ENCODE measurements at places on chromosomes 2 and 18.

DNA sequence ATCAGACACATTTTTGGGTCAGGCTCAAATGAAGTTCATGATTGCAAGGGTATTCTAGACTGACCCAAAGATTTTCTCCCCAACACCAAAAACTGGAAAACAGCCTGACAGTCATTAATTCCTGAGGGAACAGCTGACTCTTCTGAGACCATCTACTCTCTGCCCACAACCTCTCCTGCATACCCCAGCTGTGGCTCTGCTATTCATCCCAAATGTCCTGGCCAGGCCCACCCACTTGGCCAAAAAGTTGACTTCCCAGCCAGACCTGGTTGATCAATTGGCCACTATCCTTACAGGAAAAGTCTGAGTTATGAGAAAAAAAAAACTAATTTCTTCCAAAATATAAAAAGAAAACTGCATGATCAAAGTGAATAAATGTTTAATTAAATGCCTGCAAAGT lies 103.8 kb upstream of the ST3GAL5 start:
- DNase-seq, result no peak

DNA sequence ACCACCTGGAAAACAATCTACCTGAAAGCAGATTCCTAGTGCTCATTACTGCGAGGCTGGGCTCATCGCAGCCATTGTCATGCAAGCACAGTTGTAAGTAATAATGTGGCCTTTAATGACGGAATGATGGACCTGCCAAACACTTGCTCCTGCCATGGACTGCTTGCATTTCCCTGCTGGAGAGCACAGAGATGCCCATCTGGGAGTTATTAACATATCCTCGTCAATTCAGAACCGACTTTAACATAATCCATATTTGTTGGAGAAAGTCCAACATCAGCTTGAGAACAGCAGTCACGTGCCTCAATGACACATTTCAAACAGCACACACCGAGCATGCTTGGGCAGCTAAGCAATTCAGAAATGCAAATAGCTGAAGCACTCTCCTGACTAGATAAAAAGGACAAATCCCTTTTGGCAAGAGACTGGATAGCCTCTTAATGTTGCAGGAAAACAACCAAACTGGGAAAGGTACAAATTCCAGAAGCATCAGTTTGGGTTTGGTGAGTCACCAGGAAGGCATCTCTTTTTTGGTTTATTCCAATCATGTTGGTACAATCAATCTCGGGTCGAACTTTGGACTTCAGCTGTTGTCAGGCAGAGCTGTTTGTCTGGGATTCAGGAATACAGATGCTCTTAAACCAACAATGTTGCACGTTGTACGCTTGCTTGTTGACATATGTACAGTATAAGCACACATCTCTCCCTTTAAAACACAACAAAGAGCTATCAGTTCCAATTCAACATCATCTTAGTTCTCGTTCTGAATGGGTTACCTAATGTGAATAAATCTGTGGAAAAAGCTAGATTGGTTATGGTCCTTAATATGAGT lies 395.8 kb downstream of the LNPK start:
- DNase-seq, result no peak

GRCh38 chr2:171325886-171326585 lies 107.8 kb downstream of the METTL8 start:
- DNase-seq, result no peak

GRCh38 chr2:25615920-25616319 lies 57.5 kb downstream of the DTNB start:
- no peak for DNase-seq

DNA sequence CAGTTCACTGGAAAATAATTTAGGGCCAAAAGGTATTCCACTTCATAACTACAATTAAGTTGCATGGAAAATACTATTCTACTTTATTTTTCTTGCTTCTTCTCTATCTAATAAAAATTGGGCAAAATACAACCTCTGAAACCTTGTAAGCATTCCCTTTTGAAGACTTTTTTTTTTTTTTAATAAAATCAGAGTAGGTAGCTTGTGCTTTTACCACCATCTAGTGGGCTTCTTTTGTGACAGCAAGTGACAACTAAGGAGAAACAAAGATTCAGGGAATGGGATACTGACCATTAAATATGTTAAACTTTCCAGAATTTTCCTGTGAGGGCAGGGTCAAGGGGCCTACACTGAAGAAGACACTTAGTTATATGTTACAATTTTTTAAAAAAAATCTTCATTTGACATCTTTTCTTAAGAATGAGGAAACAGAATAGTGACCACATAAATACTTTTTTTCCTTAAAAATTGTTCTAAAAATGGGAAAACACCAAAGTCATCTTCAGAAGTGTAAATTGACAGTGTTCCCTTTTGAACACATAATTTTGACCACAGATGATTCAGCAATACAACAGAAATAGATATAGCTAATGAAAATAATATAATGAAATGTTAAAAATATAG lies 1183.2 kb upstream of the ACVR2A start:
- no peak for DNase-seq

GRCh38 chr2:76197428-76197827 lies 486.7 kb upstream of the GCFC2 start:
- no peak for DNase-seq

GRCh38 chr2:95018861-95019550 lies 6.5 kb upstream of the MAL start:
- DNase-seq, result no peak

GRCh38 chr2:47964722-47965434 lies 58.6 kb upstream of the FBXO11 start:
- DNase-seq, result no peak

GRCh38 chr2:95385570-95385984 lies 16.9 kb upstream of the FAHD2A start:
- no peak for DNase-seq

DNA sequence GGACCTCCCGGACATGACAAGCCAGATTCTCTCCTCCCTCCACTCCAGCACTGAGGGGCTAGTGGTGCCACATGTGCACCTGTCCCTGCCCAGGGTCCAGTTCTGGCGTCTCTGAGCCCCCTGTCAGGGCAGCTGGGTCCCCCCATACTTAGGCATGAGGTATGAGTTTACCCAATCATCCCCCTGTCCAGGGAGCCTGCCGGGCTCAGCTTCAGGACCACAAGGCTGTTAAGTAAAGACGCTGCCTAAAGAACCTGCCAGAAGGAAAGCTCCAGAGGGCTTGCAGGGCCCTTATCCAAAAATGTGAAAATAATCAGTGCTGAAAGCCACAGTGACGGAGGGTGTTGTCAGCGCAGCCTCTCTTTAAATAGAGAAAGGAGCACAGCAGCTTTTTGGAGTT lies 40.0 kb downstream of the SH3BP4 start:
- no peak for DNase-seq

DNA sequence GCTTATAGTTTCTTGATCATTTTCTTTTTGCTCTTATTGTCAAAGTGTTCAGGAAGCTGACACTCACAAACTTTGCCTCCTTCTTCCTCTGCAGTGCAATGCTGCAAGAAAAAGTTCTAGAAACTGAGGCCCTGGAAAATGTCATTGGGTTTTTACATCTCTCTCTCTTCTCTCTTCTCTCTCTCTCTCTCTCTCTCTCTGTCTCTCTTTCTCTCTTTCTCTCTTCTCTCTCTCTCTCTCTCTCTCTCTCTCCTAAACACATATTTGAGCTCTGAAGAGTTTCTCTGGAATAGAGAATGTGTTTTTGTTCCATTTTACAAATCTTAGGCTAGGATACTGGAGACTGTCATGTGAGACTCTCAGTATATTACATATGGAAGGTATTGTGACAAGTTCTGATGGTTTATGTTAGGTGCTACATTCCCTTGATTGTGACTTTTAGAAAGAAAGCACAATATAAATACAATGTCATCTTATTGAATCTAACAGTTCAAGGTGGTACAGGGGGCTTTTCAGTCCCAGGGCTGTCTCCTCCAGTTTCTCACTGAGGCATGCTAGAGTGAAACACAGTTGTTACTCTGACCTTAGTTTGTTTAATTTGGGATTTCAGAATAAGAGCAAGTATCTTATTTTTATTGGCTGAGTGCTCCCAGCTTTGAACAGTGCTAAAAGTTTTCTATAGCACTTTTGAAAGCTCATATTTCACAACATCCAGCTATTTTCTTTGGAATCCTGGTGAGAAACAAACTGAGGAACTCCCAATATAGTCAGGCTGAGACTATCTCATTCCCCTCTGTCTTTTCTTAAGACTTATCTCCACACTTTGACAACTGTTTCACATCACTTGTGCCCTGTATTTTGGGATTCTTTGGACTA lies 41.4 kb upstream of the EHBP1 start:
- DNase-seq, result no peak

GRCh38 chr2:118049816-118050140 lies 35.9 kb upstream of the CCDC93 start:
- no peak for DNase-seq

GRCh38 chr2:160703648-160704585 lies 210.3 kb upstream of the RBMS1 start:
- no peak for DNase-seq

DNA sequence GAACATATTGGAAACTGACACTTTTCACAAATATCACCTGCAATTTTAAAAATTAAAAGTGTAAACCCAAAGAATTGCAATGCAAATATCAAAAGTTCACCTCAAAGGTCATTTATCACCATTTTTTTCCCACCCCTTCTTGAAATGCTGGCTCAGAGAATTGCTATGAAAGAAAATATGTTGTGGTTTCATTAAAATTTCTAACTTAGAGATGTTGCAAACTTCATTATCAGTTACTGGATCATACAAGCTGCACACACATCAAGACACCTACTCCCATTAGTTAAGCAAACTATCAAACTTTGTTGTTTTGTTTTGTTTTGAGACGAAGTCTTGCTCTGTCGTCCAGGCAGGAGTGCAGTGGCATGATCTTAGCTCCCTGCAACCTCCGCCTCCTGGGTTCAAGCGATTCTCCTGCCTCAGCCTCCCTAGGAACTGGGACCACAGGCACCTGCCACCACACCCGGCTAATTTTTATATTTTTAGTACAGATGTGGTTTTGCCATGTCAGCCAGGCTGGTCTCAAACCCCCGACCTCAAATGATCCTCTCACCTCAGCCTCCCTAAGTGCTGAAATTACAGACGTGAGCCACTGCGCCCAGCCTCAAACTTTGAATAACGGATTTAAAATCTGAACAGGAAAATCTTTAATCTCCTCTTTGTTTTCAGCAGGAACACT lies 37.0 kb downstream of the STK39 start:
- DNase-seq, result no peak

- no peak for DNase-seq
Observed at GRCh38 chr18:40676668-40677067, 1278.4 kb upstream of the PIK3C3 start.

DNA sequence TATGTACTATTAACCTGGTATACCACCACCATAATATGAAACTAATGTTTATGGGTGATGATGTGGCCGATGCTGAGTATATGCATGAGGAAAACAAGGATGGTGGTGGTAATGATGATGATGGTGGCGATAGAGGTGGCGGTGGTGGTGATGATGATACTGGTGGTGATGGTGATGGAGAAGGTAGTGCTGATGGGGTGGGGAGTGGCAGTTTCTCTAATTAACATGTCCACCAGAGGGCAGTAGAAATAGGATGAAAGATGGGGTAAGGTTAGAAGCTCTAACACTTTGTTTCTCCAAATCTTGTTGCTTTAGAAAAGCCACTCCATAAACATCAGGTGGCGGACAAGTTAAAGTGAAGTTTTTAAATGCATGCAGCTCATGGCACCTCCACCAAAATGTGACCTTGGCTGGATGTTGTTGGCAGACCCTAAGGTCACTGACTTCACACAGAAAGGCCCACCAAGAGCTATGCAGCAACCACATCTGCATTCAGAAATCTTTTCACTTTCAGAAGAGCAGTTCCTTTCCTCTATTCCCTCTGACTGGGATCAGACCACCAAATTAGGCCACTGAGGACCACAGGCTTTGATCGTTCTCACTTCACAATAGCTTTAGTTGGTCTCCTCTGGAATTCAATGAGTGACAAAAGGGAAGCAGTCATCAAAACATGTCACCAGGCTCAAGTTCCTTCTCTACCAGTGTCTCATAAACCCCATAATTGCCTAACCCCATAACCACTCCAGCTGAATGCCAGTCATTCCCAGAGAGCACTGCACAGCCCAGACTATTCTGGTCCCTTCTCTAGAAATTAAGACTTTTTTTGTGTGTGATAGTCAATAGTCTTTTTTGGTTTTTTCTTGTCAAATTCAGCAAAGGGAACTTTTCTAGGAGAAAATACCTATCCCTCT lies 7.5 kb upstream of the BCL11A start:
- DNase-seq, result no peak

DNA sequence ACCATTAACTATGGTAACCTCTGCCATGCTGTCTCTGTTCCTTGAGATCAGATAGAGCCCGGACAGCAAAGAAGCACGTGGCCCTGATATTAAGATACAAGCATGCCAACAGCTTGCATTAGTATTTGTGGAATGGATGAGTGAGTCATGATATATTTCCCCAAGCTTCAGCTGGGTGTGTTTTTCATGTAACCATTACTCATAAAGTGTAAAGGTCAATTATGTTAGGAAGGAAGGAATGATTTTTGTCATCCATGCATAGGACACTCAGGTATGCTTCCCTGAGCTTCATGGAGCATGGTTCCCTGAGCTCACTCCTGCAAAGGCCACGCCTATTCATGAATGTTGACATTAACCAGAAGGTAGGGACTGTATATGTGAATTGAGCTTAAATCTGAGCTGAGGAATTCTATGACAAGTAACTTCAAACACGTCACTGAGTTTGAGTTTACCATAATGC lies 74.6 kb downstream of the ARL4C start:
- DNase-seq, result no peak

GRCh38 chr2:239949537-239949936 lies 75.6 kb downstream of the NDUFA10 start:
- DNase-seq, result no peak

GRCh38 chr18:14944838-14945237 lies 196.9 kb downstream of the ANKRD30B start:
- DNase-seq, result no peak

GRCh38 chr2:54676656-54677055 lies 46.8 kb upstream of the EML6 start:
- no peak for DNase-seq

- DNase-seq, result no peak
Observed at GRCh38 chr2:150135223-150135883, 352.1 kb downstream of the RND3 start.

DNA sequence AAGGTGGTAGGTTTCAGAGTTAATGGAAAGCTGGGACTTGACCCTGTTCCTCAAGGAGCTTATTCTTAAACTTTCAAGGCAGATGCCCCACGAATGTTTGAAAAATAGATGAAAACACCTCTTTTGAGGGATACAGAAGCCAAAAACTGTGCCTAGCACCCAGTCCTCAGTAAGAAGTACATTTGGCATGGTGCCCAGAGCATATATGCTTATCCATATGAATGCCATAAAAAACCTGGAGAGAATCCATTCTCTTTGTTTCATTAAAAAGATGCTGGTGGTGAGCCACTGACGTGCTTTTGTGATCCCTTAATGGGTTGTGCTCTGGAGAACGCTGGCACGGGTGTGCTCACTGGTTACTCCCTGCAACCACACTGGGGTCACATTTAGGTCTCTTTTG lies 69.0 kb downstream of the IL1R2 start:
- DNase-seq, result no peak

- no peak for DNase-seq
Observed at GRCh38 chr2:71615767-71616730, 162.7 kb downstream of the DYSF start.

- DNase-seq, result no peak
Observed at GRCh38 chr2:240672701-240673190, 9.9 kb downstream of the AQP12B start.

GRCh38 chr2:213227458-213227857 lies 56.8 kb upstream of the SPAG16 start:
- no peak for DNase-seq

All from cerebellar nuclear complex (tissue), 1 donor.